ENCODE measurements at places on chromosomes 7 and 10.

- DNase-seq = no peak
Measured at GRCh38 chr10:8054494-8055407, at the start of gene GATA3. TSS of gene GATA3 (plus strand) at chr10:8054688. CDS start at chr10:8055656, 968 bp downstream.

- DNase-seq = no peak
Measured at GRCh38 chr10:23870651-23871610, 338.0 kb upstream of the KIAA1217 start.

- no peak for DNase-seq
Measured at GRCh38 chr7:100351657-100352058, 6.3 kb upstream of the PILRB start.

DNA sequence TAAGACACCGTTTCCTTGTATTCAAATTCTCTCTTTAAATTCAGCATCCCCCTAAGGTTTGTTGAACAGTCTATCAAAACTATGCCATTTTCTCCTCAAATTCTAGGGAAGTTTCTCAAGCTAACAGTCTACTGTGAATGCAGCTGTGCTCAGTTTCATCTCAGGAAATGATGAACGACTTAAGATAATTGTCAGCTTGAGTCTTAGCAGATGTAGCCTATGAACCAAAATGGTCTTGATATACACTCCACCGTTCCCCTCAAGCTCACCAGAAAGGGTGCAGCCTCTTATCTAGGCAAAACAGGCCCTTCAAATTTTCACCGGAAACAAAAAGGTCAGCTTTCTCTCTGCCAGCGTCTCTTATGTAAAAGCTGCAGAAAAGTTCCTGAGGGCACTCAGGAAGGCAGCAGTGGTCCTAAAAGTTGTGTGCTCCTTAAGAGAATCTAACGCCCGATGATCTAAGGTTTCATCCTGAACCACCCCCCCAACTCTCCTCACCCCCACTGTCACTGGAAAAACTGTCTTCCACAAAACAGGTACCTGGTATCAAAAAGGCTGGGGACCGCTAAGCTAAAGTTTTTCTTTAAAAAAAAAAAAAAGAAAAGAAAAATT, 2.1 kb downstream of the DNAJC9 start:
- no peak for DNase-seq

- no peak for DNase-seq
Measured at GRCh38 chr10:122954731-122955050, 664 bp upstream of the C10orf88 start.

DNA sequence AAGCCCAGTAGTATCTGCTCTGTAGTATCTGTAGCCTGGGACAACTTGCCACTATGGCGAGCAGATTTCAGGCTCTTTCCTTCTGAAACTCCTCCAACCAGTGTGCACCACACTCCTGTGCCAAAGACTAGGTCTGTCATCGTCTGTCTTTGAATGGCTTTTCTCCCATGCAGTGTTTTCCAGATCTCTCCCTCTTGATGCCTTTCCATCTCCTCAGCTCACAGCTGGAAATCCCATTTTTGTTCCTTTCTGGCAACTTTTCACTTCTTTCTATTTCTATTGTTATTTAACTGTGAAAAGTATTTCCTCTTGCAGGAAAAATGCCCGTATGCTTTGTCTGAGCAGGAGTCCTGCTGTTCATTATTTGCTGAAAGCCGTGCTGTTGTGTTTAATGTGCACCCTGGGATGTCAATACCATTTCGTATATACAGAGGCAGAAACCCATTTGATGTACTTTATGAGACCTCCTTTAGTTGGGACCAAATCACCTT, 373.7 kb downstream of the PHTF2 start:
- DNase-seq = no peak

- DNase-seq = no peak
Measured at GRCh38 chr7:42350801-42351200, 113.8 kb upstream of the GLI3 start.

DNA sequence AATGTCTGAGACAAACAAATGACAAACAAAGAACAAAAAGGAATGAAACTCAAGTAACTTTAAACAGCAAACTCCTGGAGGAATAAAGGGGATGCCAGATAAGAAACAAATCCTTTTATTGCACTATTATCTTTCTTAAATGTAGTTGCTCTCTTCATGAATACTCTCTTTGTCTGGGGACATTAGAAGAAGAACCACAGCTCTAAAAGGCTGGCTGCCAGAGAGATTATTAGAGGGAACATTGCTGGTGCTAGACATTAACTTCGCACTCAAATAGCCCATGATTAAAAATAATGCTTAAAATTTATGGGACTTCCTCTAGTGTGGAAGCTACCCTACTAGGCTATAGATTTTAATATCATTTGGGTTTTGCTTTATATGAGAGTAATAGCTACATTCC, 1330.4 kb downstream of the XPNPEP1 start:
- no peak for DNase-seq

DNA sequence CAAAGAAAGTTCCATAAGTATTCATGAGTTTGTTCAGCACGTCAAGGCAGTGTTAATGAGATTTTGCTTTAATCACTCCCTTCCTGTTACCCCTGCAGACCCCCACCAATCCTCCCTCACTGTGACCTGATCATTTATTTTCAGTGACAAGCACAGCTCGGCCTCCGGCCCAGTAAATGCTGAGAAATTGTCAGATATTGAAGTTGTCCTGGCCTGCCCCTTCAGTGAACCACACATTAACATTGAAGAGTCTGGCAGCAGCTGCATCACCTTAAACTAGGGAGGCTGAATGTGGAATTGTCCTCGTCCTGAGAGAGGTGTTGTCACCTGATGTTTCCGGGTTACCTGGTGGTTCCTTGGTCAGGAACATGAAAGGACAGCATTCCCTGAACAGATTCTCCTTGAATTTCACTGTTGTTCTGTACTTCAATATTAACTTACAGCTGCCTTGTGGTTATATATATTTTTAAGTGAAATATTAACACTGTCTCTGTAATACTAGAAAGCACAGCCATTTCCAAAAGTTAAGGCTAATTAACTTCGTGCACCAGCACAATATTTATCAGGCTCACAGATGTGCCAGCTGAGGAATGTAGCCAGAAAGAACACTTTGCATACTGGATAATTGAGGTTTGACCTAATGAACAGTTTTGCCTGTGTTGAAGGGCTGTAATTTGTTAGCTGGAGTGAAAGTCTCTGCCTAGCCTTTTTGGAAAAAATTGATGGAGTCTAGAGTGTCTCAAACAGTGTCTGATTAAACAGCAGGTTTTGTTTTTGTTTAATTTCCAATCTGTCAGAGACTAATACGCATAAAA, 265.3 kb downstream of the HDAC9 start:
- DNase-seq = no peak

DNA sequence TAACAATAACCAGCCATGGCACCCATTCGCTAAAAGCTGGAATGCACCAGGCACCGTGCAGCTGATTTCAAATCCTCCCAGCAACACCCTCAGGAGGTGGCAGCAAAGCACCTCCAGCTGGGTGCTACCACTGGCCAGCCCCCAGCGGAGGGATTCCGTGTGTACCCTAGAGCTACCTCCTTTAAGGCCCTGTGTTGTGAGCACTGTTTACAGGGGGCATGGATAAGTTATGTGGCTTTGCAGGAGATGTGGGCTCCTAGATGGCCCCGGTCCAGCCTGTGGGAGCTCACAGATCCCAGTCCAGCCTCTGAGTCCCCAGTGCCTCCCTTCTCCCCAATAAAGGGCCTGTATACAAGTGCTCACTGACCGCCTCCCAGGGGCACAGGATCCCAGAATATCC, 27.1 kb downstream of the TNRC18 start:
- no peak for DNase-seq

GRCh38 chr7:94286111-94286510, 108.6 kb upstream of the COL1A2 start:
- no peak for DNase-seq

DNA sequence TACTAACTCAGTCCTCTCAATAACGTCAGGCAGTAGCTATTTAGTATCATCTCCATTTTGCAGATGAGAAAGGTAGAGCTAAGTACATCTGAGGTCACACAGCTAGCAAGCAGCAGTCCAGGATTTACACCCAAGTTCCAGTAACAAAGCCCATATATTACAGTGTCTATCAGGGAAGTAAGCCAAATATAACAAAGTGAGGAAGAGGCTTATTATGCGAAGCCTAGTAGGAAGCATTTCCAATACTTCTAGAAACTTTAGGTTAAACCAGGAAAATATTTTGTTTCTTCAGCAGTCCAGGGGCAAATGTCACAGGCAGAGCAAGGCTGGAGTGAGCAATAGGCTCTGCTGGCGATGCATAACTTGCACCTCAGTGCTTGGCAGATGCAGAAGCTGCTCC, 53.9 kb downstream of the NOC3L start:
- DNase-seq = no peak

DNA sequence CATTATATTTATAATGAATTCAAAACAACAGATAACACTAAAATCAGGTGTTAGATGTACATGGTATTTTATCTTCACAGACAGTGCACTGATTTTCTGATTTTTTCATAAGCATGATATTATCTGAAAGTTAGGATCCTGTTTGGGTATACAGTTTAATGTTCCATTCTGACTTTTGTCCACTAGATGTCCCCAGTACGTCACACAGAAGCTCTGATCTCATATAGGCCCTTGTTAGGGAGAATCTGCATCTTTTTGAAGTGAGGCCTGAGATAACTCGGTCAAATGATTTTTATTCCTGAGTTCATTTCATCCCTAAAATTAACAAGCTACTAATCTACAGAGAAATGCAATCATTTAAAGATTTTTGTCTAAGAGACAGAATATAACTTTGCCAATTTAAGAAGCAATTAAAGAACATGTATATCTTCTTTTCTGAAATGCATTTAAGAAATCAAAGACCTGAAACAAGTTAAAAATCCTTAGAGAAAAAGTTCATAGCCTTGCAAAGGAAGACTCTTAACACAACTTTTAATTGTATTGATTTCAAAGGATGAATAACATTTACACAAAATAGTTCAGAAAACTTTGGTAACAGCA, 72.0 kb upstream of the TES start:
- DNase-seq = no peak

- DNase-seq = peak; percentile 56
Measured at GRCh38 chr7:44145969-44146911, 5.1 kb upstream of the MYL7 start.

- no peak for DNase-seq
Measured at GRCh38 chr7:46744957-46745706, 824.1 kb upstream of the IGFBP3 start.

DNA sequence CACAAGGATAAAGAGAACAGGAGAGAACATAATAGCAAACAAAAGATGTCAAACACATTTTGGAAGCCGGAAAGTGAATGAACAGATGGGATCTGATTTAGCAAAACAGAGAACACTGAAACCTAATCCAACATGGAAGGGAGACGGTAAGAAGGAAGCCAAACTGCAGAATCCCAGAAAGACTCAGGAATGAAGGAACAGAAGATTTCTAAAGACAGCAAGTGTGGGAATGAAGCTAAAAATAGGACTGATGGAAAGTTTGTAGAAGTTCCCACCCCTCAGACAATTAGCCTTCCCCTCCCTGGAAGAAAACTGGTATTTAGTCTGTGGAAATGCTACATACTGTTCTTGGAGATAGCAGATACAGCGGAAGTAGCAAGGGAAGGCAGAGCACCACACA, 40.8 kb downstream of the SLC16A12 start:
- DNase-seq = no peak

DNA sequence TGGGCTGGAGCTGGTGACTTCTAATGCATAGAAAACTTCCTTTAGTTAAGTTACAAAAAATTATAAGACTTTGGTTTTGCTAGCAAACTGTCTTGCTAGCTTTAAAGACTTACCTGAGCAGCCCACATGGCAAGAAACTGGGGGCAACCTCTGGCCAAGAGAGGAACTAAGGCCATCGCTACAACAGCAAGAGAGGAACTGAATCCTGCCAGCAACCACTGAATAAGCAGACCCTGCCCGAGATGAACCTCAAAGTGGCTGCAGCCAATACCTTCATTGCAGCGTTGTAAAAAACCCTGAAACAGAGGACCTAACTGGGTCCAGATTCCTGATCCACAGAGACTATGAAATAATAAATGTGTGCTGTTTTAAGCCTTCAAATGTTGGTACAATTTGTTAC, 54.6 kb upstream of the STARD3NL start:
- DNase-seq = no peak

GRCh38 chr7:1733908-1734730, 64.0 kb downstream of the ELFN1 start:
- DNase-seq = no peak

DNA sequence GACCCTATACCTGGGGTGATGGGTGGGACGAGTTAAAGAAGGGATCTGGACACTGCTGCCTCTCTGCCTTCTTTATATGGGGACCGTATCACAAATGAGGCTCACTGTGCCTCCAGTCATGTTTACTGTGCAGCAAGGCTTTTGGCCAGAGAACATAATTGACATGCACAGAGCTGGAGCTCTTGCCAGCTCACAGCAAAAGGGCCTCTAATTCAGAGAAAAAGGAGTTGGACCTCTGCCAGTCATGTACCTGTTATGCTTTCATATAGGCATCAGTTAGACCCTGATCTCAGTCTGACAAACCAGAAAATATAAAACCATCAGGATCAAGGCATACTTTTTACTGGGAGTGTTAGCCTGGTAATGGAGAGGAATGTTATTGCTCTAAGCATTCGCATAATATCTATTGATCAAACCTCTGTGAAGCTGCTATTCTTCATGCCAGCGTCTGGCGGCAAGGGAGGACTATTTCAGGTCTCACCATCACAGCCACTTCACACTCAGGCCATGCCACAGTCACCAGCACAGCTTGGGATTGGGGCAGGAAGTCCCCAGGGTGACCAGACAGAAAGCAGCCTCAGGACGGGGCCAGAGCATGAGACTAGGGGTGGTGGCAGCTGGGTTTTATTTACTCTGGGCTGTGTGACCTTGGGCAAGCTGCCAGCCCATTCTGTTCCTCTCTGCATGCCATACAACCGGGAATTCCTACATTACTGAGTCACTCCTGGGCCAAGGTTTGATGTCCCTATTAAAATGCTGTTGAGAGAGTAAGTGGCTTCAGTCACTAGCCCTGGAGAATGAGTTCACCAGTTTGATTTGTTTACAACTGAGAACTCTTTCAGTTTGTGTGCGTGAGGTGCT, 90.1 kb downstream of the NPSR1 start:
- DNase-seq = no peak

- no peak for DNase-seq
Measured at GRCh38 chr10:3467052-3467951, 294.7 kb upstream of the PITRM1 start.

GRCh38 chr10:33211106-33211878, 123.2 kb downstream of the NRP1 start:
- no peak for DNase-seq

- no peak for DNase-seq
Measured at GRCh38 chr7:28731092-28731658, 227.0 kb downstream of the TRIL start.

DNA sequence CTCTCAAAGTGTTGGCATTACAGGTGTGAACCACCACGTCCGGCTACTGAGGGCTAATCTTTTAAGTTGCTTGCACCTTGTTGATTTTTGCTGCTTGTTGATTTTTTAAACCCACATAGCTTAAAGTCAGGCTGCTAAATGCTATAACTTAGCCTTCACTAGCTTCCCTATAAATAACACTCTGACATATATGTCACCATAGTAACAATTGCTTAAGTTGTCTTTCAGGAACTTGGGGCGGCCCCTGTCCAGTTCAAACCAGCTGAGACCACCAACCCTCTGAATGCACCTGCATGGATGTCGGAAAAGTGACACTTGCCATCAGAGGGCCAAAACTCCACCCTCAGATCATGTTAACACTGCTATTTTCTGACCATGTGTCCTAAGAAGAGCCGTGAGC, 47.3 kb downstream of the ST8SIA6 start:
- no peak for DNase-seq
